Uterus (tissue), 4 donors: ENCODE measurements at places on chromosomes 6 and 20. TPM values are rescaled to one million over a fixed set of nuclear protein-coding genes. Genes with fewer than 3 reads are reported as not detected.

DNA sequence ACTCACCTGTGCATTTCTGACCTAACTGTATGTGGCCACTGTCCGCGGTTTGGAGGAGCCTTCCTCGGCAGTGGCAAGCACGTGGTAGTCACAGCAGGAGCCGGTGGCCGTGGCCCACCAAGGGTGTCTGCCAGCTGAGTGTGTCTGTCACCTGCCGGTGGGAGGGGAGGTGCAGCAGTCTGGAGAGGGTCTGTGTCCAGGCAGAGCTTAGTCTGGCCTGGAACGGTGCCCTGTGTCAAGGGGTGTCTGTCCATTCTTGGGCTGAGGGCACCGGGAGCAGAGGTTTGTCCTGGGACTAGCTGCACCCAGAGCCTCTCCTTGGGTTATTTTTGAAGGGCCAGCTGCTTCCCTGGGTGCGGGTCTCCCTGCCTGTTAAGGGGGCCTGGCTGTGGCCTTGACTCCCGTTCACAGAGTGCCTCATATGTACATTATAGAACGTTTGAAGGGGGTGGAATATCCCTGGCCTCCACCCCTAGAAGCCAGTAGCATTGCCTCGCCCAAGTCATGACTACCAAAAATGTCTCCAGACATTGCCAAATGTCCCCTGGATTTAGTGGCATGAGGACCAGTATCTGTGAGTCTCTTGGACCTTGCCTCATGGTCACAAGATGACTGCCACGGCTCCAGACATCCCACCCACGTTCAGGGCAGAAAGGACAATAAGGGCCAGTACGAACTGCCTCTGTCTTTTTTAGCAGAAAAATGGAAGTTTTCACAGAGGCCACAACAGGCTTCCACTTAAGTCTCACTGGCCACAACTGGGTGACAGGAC lies 5.2 kb downstream of the RBM38 start:
- no peak for DNase-seq

DNA sequence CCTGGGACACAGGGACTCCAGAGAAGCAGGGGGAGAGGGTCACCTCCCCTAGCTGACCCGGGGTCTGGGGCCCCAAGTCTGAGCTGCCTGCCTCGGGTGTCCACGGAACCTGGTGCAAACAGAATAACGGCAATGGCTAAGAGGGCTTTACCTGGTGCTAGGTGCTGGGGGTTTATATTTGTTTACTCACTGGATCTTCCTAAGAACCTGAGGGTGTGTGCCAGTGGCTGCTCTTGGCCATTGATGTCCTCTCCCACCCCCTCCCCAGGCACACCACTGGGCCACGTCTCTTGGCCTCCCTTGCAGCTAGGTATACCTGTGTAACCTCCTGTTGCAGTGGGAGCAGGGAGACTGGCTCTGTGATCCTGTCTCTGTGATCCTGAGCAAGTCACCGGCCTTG lies 157.9 kb upstream of the MLN start:
- DNase-seq, result no peak

ANKRD66 gene
- not detected for total RNA-seq

PTCHD4 gene
- total RNA-seq, result 0.29 TPM

DNA sequence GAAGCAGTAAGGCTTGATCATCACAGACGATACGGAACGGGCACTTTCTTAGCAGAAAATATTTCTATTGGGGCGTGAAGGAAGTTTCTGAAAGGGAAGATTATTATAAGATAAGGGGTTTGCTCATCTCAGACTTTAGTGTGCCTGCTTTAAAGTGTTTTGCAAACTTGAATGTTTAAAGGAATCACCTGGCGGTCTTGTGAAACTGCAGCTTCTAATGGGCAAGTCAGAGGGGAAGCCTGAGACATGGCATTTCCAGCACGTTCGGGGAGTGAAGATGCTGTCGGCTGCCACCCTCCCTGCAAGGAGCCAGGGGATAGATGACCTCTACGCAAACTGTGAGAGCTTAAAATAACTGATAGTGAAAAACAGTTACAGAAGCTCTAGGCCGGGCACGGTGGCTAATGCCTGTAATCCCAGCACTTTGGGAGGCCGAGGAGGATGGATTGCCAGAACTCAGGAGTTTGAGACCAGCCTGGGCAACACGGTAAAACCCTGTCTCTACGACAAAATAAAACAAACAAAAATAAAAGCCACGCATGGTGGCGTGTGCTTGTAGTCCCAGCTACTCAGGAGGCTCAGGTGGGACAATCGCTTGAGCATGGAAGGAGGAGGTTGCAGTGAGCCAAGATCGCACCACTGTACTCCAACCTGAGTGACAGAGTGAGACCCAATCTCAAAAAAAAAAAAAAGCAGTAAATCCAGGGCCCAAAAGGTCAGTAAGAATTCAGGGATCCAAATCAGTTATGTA lies 2.3 kb upstream of the KIF16B start:
- no peak for DNase-seq

DNA sequence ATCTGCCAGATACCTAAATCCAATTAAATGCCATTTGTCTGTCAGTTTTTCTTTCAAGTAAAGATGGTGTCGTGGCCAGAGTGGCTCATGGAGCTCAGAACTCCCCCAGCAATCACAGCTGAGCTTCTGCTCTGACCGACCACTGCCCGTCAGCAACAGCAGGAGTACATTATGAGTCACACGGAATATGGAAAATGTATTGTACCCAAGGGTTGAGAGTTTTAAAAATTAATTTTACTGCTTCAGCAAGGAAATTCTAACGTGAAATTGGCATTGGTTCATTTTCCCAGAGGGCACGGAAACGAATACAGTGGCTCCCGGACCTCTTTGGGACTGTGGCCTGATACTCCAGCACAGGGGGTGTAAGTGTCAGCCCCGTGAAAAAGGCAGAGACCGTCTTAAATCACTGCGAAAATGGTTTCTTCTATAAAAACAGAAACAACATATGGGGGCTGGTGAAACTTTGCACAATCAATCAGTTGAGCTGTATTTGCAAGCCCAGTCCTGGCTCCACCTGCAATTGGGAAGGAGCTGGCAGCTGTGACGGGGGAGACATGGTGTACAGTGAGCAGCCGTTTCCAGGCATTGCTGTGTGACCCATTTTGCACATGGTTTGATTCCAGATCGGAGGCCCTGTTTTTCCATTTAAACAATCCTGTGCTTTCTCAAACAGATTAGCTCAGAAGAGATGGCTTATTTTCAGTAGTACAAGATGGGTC lies 12.8 kb downstream of the NPEPL1 start:
- DNase-seq, result peak; percentile 8
